ENCODE measurements at places on chromosomes 7 and 10.

DNA sequence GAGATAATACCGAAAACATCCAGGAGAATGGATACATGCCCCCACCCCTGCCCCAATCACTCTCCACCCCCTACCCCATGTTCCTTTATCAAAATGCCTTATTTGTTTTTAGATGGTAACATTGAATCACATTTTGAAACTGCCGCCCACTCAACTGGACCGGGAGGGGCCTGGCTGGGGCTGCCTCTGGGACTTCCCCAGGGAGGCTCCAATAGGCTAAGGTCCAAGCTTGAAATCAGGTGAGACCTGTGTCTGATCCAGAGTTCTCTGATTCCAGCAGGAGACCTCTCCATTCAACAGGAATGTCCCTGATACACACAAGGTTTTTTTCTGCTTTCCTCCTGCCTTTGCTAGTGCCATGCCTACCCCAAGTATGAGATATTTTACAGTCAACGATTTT, 43.8 kb upstream of the ACSL5 start:
- DNase-seq = no peak

DNA sequence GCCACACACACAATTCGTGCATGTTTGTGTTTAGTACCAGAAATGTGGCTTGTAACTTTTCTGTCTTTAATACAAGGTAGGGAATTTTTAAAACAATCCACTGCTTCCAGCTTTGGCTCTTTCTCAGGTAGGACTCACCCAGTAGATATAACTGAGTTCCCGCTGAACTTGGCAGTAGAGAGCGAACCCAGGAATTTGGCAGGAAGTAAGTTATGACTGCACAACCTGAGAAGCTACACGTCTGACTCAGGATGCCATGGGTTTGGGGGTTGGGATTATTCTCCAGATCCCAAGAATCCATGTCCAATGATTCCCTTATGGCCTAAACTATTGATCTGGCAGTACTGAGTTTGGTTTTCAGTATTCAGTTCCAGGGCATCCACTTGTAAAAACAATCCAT, 499.7 kb downstream of the CALN1 start:
- no peak for DNase-seq

DNA sequence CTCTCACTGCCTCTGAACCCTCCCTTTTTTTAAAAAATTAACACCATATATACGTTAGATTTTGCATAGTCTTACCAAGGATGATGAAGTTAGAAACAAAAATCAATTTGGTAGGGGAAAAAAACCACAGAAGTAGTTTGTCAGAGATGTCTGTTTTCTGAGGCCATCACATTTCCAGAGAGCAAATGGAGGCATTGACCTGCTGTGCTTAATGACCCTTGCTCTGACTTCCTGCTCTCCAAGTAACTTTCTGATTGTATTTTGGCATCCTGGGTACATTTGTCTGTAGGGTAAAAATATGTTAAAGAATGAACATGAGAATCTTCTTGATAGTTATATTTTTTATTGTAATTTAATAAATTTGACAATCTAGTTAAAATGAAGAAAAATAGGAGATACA, 140.2 kb downstream of the LCOR start:
- no peak for DNase-seq

GRCh38 chr10:124364674-124365073, 54.0 kb downstream of the OAT start:
- no peak for DNase-seq

DNA sequence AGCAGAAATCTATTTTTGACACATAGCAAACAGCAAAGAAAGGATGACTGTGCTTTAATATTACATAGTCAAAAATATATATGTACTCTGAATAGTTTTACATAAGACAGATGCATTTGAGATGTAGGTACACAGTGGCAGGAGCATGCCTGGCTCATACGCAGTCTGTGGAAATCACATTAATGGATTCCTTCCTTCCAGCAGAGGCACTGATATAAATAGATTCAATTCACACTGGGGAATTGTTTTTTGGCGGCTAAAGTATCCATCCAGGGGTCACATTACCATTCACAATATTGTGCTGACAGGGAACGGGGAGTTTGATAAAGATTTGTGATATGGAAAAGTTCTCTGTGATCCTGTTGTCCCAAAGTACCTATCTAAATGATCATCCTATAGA, 72.5 kb upstream of the AGR3 start:
- DNase-seq = no peak

- no peak for DNase-seq
These were observed 101.6 kb downstream of the DYNC2I1 start for GRCh38 chr7:158957921-158958491.

- DNase-seq = no peak
These were observed 6.7 kb upstream of the FAM180A start for GRCh38 chr7:135755351-135755753.

- DNase-seq = no peak
These were observed 208.7 kb upstream of the PHYHIPL start for GRCh38 chr10:58967551-58968388.
